SW 1271 (cell line): ENCODE measurements at places on chromosomes 13 and 19.

- DNase-seq = no peak
Measured at GRCh38 chr13:47705185-47705584, 295.9 kb downstream of the SUCLA2 start.

DNA sequence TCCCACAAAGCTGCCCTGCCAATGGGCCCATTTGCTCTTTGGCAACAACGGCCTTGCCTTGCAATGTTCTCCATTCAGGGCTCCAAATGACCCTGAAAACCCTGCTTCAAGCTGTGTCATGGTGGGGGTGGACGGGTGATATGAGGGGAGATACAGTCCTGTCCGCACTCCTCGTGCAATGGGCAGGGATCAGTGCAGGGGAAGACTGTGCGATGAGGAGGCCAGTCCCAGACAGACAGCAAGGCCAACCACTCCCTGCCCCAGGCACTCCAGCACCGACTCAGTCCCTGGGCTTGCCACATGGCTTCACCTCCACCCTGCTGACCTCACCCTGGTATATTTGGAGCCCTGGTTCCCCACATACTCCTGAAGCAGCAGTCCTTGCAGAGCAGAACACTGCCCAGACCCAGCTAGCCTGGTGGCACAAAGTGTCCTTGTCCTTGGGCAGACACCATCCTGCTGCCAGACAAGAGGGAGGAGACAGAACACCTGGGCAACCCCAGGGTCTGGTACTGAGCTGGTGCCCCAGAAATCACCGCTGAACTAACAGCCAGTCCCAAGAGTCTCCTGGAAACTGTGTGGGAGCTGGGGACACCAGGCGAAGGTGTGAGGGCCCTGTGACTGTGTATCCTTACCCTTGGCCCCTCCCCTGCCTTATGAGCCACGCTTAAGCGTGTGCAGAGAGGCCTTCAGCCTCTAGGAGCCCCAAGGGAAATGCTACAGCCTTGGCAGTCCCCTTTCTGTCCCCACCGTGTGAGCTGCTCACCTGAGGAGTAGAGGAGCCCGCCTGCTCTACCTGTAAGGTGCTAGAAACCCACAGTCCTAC lies 9.1 kb upstream of the SLC35E1 start:
- DNase-seq = no peak

DNA sequence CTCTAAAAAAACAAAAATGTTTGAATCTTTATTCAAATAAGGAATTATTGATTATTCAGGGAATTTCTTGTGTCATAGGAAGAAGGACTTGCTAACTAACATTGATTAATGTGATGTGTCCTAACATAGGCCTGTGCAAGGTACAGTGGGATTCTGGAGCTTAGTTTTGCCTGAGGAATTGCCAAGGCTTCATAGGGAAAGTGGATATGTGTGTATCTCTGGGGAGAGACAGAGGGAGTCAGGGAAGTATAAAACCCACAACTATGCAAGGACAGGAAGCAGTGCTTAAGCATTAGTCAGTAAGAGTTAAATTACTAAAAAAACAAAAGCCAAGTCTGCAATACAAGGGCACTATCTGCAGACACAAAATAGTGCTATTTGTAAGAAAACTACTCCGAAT lies 59.6 kb downstream of the WDFY2 start:
- peak; percentile 95 for DNase-seq

DNA sequence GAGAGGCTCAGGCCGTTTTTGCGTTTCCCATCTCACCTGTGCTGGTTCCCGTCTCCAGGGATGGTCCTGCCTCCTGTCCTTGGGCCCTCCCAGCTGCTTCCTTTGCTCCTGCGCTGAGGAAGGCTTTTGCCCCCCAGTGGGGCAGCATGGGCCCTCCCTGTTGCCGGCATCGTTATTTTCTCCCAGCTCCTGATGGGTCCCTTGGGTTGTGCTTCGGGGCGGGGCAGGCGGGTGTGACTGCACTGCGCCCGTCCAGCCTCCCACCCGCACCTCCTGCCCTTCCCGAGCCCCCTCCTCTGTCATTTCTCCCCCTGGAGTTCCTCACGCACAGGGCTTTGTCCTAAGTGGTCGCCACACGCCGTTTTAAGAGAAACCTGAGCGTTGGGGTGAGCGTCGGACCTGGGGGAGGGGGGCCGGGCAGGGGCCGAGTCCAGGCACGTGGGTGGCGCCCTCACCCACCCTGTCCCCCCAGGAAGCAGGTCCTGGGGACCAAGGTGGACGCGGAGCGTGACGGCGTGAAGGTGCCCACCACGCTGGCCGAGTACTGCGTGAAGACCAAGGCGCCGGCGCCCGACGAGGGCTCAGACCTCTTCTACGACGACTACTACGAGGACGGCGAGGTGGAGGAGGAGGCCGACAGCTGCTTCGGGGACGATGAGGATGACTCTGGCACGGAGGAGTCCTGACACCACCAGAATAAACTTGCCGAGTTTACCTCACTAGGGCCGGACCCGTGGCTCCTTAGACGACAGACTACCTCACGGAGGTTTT lies 2.8 kb upstream of the GZMM start:
- no peak for DNase-seq

- peak; percentile 25 for DNase-seq
Measured at GRCh38 chr13:94656766-94657165, 55.1 kb downstream of the GPR180 start.

GRCh38 chr19:44024900-44025216 lies 321 bp upstream of the ZNF222 start:
- DNase-seq = no peak

DNA sequence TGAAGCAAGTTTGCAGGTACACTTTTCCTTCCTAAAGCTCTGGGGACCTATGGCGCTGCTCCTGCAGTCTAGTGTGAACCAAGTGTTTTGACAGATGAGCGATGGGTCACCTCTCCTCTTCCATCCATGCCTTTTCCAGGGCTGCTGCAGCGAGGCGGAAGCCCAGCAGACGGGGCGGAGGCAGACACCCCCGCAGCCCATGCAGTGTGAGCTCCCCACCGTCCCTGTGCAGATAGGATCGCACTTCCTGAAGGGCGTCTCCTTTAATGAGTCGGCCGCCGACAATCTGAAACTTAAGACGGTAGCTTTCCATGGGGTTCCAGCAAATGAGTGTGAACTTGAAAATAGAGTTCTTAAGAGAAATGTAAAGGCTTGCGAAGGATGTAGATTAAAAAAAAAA lies 37.1 kb upstream of the GPI start:
- no peak for DNase-seq

DNA sequence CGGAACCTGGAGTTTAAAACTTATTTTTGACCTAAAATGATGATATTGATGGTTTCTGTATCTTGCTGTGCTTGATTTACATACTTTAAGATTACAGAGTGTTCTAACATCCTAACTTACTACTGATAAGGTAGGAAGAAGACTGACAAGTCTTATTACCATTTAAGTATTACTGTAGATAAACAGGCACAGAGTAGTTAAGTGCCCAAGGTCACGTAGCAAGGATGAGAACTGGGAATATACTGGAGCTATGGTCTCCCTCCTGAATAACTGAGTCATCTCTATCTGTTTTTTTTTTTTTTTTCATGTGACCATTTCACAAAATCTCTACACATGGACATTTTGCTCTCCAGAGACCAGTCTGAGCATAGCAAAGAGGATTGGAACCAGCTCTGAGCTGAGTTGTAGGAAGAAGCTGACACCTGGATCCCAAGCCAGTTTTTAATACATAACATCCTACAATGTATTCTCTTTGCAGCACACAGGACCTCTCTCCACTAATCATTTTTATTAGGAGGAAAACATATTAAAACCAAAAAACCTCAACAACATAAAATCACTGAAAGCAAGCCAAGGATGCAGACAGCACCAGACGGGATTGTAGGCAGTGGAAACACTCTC lies 173.5 kb downstream of the DNAJC15 start:
- DNase-seq = no peak

DNA sequence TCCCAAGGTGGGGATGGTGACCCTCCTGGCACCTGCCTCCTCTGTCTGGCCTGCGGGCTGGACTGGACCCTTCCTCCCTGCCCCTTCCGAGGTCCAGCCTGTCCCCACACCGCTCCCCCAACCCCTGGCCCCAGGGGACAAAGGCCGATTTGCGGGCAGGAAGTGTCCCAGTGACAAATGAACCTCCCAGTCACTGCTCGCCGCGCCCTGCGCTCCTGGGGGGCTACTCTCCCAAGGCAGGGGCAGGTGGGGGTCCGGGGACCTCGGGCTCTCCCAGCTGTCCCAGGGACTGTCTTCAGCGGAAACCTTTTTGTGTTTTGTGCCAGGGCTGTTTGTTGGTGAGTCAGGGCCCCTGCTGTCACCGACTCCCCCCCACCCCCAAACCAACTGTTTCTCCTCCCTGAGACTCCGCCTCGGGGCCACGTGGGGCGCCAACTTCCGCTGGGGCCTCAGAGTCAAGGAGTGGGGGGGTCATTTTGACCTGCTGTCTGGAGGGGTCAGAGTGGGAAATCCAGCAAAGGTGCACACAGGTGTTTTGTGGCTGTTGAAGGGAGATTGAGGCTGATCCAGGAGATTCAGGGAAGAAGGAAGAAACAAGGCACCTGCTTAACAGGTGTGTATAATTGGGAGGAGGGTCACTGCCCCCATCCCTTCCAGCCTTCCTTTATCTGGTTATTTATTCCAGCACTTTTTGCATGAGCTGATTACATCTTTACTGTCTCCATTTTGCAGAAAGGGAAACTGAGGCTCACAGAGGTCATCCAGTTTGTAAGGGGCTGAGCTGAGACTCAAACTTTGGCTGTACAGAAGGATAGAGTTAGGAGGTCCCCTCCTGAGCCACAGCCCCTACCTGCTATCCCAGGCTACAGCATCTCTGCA lies 831 bp downstream of the PGPEP1 start:
- peak; percentile 27 for DNase-seq

GRCh38 chr13:60326273-60326672 lies 70.7 kb upstream of the TDRD3 start:
- no peak for DNase-seq

DNA sequence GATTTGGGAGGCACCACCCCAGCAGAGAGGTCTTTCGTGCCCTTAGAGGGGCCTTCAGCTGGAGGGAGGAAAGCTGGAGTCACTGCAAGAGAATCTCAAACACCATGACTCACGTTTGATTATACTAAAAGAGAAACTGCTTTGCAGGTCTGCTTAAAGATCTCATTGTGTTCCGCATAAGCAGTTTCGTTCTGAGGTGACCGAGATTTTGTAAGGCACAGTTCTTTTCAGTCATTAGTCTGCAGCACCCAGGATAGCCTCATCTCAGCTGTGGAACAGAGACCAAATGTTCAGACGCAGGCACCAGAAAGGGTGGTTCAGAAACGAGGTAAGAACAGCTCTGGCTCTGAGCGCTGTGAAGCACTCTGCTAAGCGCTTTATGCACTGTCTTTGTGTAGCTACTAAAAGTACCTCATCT lies 71.2 kb upstream of the GTF3A start:
- no peak for DNase-seq

DNA sequence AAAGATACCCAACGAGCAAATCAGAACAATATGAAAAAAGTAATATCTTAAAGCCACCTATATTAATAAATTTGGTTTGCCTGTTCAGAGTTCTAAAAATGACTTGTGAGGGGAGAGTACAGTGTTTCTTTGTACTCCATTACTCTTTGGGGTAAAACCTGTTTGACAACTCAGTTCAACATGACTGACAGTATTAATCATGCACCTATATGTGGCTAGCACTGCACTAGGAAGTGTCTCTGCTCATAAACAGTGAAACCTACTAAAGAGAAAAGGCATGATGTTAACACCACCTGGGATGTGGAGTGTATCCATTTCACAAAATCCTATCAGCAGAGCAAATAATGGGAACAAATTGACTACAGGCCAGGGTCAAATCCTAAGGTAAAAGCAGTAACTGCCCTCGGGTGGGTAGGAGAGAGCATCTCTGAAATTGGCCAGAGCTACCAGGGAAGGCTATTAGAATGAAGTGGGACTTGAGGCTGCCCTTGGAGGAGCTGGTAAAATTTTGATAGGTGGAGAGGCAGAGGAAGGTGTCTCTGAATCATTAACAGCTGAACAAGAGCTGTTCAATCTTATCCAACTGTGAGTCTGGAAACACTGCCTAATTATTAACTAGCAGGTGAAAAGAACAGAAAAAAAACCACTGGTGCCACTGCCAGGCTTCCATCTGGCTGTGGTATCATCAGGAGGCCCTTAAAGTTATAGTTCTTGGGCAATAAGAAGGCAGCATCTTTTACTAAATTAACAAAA lies 365.1 kb downstream of the DNAJC15 start:
- DNase-seq = no peak

GRCh38 chr13:23348262-23349127 lies 85.0 kb downstream of the SACS start:
- peak; percentile 13 for DNase-seq

- peak; percentile 38 for DNase-seq
Measured at GRCh38 chr13:97194479-97194878, 27.7 kb upstream of the MBNL2 start.

DNA sequence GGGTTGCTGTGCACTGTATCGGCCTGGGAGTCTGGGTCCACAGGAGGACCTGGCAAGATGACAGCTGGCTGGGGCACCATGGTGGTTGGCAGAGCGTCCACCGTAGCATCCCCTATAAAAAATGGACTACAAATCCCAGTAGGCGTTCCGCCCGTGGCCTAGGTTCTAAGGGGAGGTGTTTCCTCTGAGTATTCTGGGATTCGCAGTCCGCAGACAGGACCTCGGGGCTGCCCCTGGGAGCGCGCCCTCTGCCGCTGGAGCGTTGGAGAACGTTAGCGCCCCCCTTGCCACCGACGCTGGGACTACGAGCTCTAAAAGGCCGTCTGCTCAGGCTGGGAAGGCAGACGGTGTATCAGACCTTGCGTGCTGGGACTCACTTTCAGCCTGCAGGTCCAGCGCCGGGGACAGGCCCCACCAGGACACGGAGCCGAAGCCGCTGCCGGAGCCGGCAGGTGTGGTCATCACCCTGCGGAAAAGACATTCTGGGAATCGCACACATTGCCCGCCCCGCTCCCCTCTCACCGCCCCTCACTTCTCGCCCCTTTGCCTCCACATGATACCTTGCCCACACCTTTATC lies 372 bp downstream of the DNAAF3 start:
- peak; percentile 89 for DNase-seq

DNA sequence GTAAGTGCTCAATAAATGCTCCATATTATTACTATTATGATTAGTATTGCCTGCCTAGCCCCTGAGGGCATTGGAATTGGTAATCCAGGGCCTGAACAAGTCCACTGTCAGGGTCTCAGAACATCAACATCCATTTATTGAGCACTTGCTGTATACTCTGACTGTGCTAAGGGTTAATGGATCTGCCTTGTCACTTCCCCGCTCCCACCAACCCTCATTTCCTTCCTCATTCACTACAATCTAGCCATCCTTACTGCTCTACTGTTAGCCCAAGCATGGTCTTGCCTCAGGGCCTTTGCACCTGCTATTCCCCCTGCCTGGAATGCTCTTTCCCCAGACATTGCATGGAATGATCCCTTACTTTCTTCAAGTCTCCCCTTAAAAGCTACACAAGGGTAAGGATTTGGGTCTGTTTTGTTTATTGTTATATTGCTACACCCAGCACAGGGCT lies 12.7 kb upstream of the ANGPTL8 start:
- no peak for DNase-seq

DNA sequence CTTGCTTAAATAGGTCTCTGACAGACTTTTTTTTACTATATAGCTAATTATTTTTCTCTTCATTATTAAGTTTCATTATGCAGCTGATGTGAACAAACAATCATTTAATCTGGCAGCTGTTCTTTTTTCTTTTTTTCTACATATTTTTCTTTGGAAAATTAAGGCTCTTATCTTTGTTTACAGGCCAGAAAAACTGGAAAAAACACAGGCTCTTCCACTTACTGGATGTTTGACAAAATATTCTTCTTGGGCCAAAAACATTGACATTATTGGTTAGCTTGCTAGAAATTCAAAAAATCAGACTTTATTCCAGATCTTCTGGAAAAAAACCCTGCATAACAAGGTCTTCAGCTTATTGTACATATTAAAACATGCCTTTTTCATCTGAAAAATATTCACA lies 15.7 kb downstream of the ZNF66 start:
- DNase-seq = no peak

GRCh38 chr13:110323172-110323891 lies 16.2 kb downstream of the COL4A2 start:
- no peak for DNase-seq
